ENCODE measurements at places on chromosomes 5 and 9. TPM values are rescaled to one million over a fixed set of nuclear protein-coding genes. Genes with fewer than 3 reads are reported as not detected.

DNA sequence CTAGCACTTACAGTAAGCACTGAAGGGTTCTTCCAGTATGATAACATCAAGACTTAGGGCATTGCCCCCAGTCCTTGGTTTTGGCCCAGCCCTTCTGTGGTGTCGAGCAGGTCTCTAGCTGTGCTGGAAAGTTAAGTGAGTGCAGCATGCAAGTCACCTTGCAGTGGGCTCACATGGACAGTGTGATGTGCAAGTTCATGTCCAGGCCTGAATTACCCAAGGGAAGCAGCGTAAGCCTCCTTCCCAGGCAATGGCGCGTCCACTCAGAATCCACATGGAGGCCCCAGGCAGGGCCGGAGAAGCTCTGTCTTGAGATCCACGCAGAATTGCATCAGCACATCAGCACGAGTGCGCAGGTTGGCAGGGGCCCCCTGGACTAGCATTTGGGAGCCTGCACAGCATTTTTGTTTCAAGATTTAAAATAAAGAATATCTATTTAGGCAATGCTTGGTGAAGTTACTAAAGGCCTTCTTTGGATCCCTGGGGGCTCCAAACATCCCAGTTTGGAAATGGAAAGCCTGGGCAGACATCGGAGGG, 108.4 kb upstream of the ALDH1B1 start:
- DNase-seq = no peak

GRCh38 chr9:124251204-124251603, 6.5 kb upstream of the NEK6 start:
- DNase-seq = no peak

DNA sequence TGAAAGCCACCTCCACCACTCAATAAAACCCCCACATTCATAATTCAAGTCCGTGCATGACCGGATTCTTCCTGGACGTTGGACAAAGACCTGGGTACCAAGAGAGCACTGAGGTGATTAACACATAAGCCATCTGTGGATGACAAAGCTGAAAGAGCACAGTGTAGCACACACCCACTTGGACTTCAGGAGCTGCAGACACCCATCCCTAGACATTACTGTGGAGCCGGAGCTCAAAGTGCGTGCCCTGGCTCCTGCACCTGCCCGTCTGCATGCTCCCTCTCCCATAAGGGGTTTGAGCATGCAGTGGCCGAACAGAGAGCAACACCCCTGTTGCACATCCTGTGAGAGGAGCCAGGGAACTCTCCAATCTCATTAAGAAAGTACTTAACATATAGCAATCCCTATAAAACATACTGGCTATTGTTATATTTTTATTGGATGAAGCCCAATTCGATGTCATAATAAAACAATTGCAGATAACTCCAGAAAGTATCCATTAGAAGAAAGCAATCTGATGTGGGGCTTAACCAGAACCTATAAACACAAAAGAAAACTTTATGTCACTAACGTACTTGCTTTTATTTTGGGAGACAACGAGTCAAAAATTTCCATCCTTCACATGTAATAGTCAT, 1174.2 kb upstream of the C9orf72 start:
- no peak for DNase-seq

The SREK1IP1 gene
- total RNA-seq = 25.5 TPM

- no peak for DNase-seq
Observed at GRCh38 chr5:31855134-31856040, 216.5 kb downstream of the PDZD2 start.

The TMOD1 gene
- 4.4 TPM for total RNA-seq
